Activated CD4-positive, alpha-beta T cell treated with anti-CD3 and anti-CD28 coated beads for 36 hours (primary cell): ENCODE measurements at places on chromosomes 7 and 10. TPM values are rescaled to one million over a fixed set of nuclear protein-coding genes. Genes with fewer than 3 reads are reported as not detected.

CDH23 gene
- 1.6 TPM for total RNA-seq

C10orf120 gene
- not detected for total RNA-seq

FAM131B gene
- total RNA-seq, result 1.8 TPM

RNF32 gene
- 0.90 TPM for total RNA-seq

PLEKHS1 gene
- total RNA-seq, result 0.07 TPM

ANXA8 gene
- total RNA-seq, result not detected

TMEM236 gene
- 0.05 TPM for total RNA-seq

GSAP gene
- total RNA-seq, result 1.4 TPM

DNA sequence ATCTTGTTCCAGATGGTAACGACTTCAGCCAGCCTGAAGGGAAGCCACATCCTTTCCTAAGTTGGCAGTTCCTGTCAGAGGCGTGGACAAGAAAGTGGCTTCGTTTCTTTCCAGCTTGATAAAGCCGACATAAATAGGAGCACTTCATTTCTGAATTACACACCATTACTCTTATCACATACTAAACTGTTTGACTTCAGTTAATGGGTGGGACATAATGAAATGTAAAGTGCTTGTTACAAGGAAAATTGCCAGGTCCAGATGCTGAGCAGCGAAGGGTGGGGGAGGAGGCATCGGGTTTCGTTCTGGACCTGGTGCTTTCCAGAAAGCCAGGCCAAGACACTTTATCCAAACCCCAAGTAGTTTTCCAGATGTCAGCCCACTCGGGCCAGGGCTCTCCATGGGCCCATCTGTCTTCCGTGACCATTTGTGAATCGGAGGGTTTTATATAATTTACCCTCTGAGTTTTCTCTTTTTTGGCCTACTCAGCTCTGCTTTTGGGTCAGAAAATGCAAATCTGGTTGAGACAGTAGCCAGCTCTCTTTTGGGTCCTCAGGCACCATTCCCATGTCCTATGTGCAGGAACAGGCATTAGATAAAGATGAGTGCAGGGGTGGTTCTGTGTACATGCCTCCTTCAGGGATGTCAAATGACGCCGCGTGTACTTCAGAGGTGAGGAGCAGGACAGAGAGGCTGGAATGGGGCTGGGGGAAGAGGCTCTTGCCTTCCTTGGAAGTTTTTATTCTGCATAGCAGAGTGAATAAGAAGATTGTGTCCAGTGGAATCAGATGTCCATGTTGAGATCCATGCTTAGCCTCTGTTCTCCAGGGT is 90.2 kb downstream of the TACC2 start:
- H3K4me1 ChIP-seq, result no peaks in the 10 kb centered on the region
- no peak for DNase-seq
- H3K27ac ChIP-seq, result no peak overlapping the region
- no peak overlapping the region for H3K4me3 ChIP-seq

- H3K27ac ChIP-seq, result peak overlapping the region; percentile 51
- DNase-seq, result no peak
- no peaks in the 10 kb centered on the region for H3K27me3 ChIP-seq
- H3K36me3 ChIP-seq, result peaks cover 13% of the 10 kb centered on the region
- H3K4me1 ChIP-seq, result peaks cover 30% of the 10 kb centered on the region
Observed at GRCh38 chr10:70145166-70145665, 1.3 kb downstream of the TYSND1 start.

GRCh38 chr7:140559410-140559809 is 80.1 kb upstream of the MKRN1 start:
- no peak for DNase-seq
- peaks cover 2% of the 10 kb centered on the region for H3K27me3 ChIP-seq
- no peaks in the 10 kb centered on the region for H3K36me3 ChIP-seq
- no peaks in the 10 kb centered on the region for H3K4me1 ChIP-seq
- no peak overlapping the region for H3K4me3 ChIP-seq

DNA sequence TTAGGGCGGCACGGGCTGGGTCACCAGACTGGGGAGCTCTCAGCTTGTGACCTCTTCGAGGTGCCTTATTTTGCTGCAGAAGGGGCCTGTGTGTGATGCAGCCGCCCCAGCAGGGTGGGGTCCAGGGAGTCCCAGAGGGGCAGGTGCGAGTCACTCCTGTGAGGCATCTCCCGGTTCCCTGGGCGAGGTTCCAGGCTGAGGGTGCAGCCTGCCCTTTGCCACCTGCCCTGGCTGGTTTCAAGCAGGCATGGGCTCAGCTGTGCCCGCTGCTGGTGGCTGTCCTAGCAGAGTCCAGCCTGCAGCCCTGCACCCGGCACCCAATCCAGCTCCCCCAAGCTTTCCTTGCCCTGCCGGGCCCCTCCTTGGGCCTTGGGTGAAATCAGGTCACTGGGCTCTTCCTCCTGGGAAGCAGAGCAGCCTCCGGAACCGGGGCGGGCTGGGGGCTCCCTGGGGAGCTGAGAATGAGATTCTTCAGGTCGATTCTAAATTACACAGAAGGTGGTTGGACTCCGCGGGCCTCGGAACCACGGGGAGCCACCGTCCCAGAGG is 64.8 kb downstream of the PWWP2B start:
- H3K36me3 ChIP-seq, result no peaks in the 10 kb centered on the region
- H3K4me3 ChIP-seq, result no peak overlapping the region
- H3K27ac ChIP-seq, result no peak overlapping the region
- peaks cover 2% of the 10 kb centered on the region for H3K4me1 ChIP-seq
- H3K27me3 ChIP-seq, result no peaks in the 10 kb centered on the region

- H3K4me3 ChIP-seq, result no peak overlapping the region
- H3K27ac ChIP-seq, result peak overlapping the region; percentile 71
Observed at GRCh38 chr7:2299870-2300512, 14.2 kb downstream of the SNX8 start.

- no peak for DNase-seq
- no peak overlapping the region for H3K27ac ChIP-seq
- H3K36me3 ChIP-seq, result no peaks in the 10 kb centered on the region
- H3K27me3 ChIP-seq, result no peaks in the 10 kb centered on the region
- H3K4me1 ChIP-seq, result no peaks in the 10 kb centered on the region
Observed at GRCh38 chr7:45591101-45591906, 17.1 kb downstream of the ADCY1 start.

DNA sequence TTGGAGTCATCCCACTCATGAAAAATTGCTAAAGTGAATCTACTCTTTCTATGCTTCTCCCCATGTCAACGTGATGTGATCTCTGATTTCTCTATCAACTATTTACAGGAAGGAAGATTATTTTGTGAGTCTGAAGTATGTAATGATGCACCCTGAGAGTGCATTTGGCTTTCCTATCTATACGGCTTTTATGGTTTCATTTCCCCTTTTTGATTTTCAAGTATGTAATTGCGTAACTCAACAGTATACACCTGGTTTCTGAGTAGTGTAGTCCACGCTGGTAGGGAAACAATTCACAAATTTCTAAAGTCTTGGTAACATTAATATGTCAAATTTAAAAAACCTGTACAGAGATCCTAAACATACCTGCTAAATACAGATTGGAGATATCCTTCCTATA is 194.7 kb upstream of the SEMA3A start:
- H3K27me3 ChIP-seq, result no peaks in the 10 kb centered on the region
- H3K4me1 ChIP-seq, result no peaks in the 10 kb centered on the region
- DNase-seq, result no peak
- H3K4me3 ChIP-seq, result no peak overlapping the region
- no peaks in the 10 kb centered on the region for H3K36me3 ChIP-seq

DNA sequence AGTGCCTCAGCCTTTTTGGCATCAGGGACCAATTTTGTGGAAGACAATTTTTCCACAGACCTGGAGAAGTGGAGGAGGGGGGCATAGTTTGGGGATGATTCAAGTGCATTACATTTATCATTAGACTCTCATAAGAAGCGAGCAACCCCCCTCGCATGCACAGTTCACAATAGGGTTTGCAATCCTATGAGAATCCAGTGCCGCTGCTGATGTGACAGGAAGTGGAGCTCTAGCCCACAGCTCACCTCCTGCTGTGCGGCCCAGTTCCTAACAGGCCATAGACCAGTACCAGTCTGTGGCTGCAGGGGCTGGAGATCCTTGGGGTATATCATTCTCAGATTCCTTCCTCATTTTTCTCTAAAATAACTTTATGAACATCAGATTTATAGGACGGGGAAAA is 50.8 kb downstream of the ATAD1 start:
- no peak overlapping the region for H3K27ac ChIP-seq
- peaks cover 11% of the 10 kb centered on the region for H3K4me1 ChIP-seq
- no peak overlapping the region for H3K4me3 ChIP-seq
- H3K36me3 ChIP-seq, result peaks cover 38% of the 10 kb centered on the region

GRCh38 chr7:96284240-96284639 is 37.7 kb downstream of the SLC25A13 start:
- peaks cover 48% of the 10 kb centered on the region for H3K4me1 ChIP-seq
- H3K36me3 ChIP-seq, result peaks cover 25% of the 10 kb centered on the region
- H3K4me3 ChIP-seq, result no peak overlapping the region
- no peak for DNase-seq

DNA sequence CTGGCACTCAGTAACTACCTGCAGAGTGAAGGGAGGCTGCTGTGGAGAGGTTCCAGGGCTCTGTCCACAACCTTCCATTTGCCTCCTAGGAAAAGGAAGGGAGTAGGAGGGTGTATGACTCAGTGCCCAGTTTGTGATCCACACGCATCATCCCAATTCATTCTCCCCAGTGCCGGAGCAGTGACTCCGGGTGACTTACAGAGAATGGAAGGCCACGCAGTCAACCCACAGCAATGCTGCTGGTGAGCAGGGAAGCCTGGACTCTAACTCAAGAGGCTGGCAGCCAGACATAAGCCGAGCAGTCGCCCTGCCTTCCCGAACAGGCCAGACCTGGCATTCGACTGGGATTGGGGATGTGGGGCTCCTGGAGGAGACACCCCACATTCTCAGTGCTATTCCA is 139.9 kb downstream of the SH3PXD2A start:
- H3K36me3 ChIP-seq, result no peaks in the 10 kb centered on the region
- H3K4me1 ChIP-seq, result peaks cover 7% of the 10 kb centered on the region
- no peak for DNase-seq
- H3K27ac ChIP-seq, result no peak overlapping the region

DNA sequence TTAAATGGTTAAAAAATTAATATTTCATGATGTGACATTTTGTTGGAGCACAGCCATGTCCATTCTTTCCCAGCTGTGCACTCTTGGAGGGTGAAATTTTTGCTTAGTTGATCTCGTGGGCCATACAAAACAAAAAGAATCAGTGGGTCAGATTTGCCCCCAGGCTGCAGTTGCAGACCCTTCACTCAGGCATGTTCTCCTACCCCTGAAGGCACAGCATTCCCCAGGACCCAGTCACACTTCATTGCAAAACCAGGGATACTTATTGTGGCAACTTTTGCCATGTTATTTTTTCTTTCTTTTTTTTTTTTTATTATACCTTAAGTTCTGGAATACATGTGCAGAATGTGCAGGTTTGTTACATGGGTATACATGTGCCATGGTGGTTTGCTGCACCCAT is 6.0 kb downstream of the TAS2R40 start:
- no peak overlapping the region for H3K4me3 ChIP-seq
- no peaks in the 10 kb centered on the region for H3K36me3 ChIP-seq
- peaks cover 6% of the 10 kb centered on the region for H3K27me3 ChIP-seq
- DNase-seq, result no peak

DNA sequence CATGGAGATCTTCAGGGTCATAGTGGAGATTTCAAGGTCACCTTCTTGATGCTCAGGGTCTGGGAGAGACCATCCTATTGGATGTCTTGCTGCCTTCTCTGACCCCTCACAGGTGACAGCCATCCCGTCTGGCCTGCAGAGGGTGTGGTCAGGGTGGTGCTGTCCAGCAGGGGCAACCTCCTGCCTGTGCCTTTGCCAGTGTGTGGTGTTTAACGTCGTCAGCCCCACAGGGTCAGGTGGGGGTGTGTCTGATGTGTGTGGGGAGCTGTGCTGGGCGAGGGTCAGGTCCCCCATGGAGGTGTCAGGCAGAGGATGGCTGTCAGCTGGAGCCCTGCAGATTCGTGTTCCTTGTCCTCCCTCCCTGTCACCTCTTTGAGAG is 16.5 kb downstream of the ADCY1 start:
- no peaks in the 10 kb centered on the region for H3K4me1 ChIP-seq
- no peak overlapping the region for H3K4me3 ChIP-seq
- H3K27ac ChIP-seq, result no peak overlapping the region
- H3K27me3 ChIP-seq, result no peaks in the 10 kb centered on the region
- H3K36me3 ChIP-seq, result no peaks in the 10 kb centered on the region
- no peak for DNase-seq

GRCh38 chr7:34425631-34426384 is 232.2 kb upstream of the NPSR1 start:
- H3K36me3 ChIP-seq, result no peaks in the 10 kb centered on the region
- H3K27ac ChIP-seq, result no peak overlapping the region
- no peak overlapping the region for H3K4me3 ChIP-seq
- no peak for DNase-seq
- H3K4me1 ChIP-seq, result no peaks in the 10 kb centered on the region

GRCh38 chr10:17169803-17170202 is 31.7 kb downstream of the TRDMT1 start:
- H3K27ac ChIP-seq, result no peak overlapping the region
- no peak for DNase-seq
- H3K4me1 ChIP-seq, result no peaks in the 10 kb centered on the region
- H3K27me3 ChIP-seq, result no peaks in the 10 kb centered on the region

DNA sequence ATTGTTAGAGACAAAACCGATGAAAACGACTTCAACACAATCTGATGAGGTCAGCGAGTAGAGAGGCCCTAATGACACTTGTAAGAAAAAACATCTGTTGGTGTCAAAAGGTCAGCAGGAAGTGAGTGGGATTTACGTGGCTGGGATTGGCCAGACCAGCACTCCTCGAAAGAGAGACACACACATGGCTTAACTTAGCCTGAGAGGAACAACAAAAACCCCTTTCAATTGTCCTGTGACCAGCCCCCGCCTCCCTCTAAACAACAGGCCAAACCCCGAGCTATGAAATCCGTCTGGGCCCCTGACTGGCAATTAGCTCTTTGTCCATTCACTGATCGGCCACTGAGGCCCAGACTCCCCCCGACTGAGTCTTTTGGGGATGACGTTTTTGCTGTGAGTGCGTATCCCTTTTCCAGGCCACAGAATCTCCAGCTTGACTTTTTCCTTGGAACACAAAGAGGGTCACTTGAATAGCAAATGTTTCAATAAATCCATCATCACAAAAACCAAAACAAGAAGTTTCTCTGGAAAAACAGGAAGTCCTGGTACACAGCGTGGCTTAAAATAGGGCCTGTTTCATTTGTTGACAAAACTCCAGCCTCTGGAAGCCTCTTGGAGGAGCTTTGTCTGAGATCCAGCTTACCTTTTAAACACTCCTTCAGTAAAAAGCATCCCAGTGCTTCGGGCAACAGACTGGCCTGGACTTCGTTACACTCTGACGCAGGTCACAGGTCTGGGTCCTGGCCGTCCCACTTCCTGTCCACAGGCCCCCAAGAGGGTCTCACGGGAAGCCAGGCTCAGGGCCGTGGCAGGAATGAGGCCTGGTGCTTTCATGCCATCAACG is 103.0 kb downstream of the CTBP2 start:
- peaks cover 22% of the 10 kb centered on the region for H3K27me3 ChIP-seq
- no peak overlapping the region for H3K27ac ChIP-seq
- no peak for DNase-seq

- peak within 1 kb of the TSS; percentile 66 for H3K4me3 ChIP-seq
- peaks cover 5% of the 10 kb centered on the region for H3K4me1 ChIP-seq
- H3K27ac ChIP-seq, result no peak within 1 kb of the TSS
- DNase-seq, result peak; percentile 69
- peaks cover 33% of the 10 kb centered on the region for H3K27me3 ChIP-seq
Observed at GRCh38 chr10:99329304-99329553, at the start of gene CNNM1. TSS of gene CNNM1 (plus strand) at chr10:99329356. CDS start at chr10:99329388, 32 bp downstream.

- no peak for DNase-seq
- H3K36me3 ChIP-seq, result peaks cover 2% of the 10 kb centered on the region
- H3K27ac ChIP-seq, result no peak overlapping the region
- no peak overlapping the region for H3K4me3 ChIP-seq
- H3K27me3 ChIP-seq, result no peaks in the 10 kb centered on the region
Observed at GRCh38 chr10:60368875-60369546, 20.7 kb downstream of the ANK3 start.

- no peaks in the 10 kb centered on the region for H3K4me1 ChIP-seq
- DNase-seq, result no peak
- no peaks in the 10 kb centered on the region for H3K27me3 ChIP-seq
- no peak overlapping the region for H3K27ac ChIP-seq
- no peak overlapping the region for H3K4me3 ChIP-seq
Observed at GRCh38 chr7:124989911-124990310, 60.3 kb upstream of the POT1 start.
